ENCODE measurements at places on chromosomes 6 and 20.

GRCh38 chr6:132466952-132467351, 46.0 kb downstream of the STX7 start:
- DNase-seq = no peak

DNA sequence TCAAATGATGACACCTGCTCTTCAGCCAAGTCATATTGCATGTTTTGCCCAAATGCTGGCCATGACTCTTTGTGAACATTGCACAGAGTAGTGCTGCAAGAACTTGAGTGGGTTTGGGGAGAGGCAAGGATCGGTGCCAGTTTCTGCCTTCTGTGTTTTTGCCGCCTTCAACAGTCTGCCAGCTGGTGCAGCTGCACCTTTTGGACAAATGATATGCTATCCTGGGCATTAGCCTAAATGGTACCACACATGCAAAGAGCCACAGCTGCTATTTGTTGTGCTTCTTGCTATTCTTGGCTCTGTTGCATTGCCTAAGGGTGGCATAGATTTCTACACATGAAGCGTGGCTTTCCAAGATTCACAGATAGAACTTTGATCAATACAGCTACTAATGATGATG, 189.0 kb upstream of the CCN2 start:
- DNase-seq = no peak

DNA sequence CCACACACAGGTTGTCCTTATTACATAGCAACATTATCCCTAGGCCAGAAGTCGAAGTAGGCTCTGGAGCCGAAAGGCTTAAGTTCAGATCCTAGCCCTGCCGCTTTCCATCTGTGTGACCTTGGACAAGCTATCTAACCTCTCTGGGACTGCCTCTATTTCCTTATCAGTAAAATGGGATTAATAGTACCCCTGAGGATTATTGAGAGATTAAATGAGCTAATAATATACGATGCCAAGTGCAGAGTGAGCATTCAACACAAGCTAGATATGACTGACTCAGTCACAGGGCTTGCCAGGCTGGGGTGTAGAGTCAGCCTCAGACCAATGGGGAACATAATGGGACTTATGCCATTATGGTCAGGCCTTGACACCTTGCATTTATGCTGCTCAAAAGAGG, 8.9 kb upstream of the SPATA2 start:
- DNase-seq = no peak

- DNase-seq = no peak
These were observed 21.1 kb upstream of the EDN1 start for GRCh38 chr6:12269110-12269509.

DNA sequence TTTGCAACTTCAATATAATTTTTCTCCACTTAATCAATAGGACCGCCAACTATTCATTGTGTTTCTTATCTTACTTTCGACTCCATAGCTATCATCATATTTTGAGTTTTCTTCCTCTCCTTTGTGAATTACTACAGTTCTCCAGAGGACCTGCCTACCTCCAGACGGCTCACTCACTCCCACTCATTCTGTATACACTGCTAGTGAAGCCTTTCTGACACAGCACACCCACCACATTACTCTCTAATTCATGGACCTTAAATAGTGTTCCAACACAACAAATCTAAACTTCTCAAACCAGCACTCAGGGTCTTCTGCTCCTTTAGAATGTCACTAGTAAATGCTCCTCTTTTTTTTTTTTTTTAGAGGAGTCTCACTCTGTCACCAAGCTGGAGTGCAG, 23.8 kb downstream of the FKBP5 start:
- no peak for DNase-seq

DNA sequence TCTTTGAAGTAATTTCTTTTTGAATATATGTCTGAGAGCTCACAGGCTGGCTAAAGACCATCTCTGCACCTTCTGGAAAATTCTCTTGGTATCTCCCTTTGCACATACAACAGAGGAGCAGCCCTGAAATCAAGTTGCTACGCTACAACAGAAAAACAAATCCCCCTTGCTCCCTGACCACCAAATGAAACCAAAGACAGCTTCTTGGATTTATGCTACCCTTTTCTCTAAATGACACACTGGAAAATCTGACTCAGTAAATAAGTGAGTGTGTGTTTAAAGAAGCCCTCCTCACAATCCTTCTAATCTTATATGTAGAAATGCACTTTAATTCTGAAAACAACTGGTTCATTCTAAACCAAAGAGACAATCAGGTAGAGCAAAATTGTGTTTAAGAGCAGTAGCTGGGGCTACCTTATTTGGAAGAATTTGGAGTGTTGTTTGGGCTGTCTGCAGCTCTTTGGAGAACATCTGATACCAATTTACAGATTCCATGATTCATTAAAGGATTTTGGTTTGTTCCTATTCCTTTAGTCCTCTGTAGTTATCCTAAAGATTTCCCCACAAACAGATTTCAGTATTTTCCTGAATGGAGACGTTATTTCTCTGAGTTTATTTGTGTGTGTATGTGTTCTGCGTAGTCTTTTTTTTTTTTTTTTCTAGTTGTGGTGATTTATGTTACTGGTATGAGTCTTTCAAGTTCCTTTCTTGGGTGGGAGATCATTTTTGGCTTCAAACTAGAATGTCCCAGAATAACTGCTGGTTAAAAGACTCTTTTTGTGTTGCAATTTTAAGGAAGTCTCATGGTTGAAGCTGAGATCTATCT, 36.4 kb upstream of the UTRN start:
- DNase-seq = no peak

DNA sequence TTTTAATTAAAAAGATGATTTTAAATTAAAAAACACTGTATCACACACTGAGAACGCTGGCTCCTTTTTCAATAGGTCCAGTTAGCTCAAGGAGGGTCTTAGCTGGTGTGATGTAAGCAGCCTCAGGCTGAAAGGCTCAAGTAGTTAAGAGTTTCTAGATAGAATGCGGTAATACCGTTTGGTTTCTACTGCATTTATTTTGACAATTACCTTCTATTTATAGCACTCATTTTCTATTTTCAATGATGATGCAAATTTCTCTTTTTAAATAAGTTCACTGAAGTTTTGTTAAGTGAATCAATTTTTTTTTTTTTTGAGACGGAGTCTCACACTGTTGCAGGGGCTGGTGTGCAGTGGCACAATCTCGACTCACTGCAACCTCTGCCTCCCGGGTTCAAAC, 87.1 kb downstream of the PREX1 start:
- no peak for DNase-seq

GRCh38 chr20:1952737-1953530, 40.9 kb downstream of the PDYN start:
- DNase-seq = no peak

GRCh38 chr6:105882121-105882803, 203.9 kb upstream of the PRDM1 start:
- no peak for DNase-seq

DNA sequence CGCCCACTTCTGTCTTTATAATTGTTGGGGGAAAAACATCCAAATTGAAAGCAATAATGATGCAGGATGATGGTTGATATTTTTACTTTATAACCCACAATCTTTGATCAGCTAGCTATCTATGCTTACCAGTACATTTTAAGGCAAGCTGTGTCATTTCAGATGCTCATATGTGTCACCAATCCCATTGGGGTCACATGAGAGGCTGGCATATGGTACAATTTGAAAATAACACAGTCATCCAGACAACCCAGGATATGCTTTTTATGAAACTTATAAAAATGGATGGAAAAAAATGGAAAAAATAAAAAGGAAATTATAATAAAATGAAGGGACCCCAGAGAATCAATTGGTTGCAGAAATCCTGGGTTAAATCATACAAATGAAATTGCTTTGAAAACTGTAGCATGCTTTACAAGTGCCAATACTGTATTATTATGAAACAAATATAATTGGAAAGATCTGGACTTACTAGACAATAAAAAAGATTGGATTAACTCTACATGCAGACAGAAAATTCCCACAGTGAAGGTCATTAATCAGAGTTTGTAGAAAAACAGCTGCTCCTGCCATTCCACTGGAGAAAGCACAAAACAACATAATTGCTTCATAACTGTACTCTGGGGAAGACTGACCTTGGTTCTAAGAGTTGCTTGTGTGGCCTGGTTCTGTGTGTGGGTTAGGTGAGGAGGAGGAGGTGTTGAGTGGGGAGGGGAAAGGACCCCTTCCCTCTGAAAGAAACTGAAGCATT, 13.3 kb upstream of the PRIM2 start:
- DNase-seq = no peak

GRCh38 chr20:32777177-32777956, 15.2 kb downstream of the DNMT3B start:
- DNase-seq = no peak

- DNase-seq = no peak
These were observed 36.3 kb upstream of the CMTR1 start for GRCh38 chr6:37396571-37397180.

DNA sequence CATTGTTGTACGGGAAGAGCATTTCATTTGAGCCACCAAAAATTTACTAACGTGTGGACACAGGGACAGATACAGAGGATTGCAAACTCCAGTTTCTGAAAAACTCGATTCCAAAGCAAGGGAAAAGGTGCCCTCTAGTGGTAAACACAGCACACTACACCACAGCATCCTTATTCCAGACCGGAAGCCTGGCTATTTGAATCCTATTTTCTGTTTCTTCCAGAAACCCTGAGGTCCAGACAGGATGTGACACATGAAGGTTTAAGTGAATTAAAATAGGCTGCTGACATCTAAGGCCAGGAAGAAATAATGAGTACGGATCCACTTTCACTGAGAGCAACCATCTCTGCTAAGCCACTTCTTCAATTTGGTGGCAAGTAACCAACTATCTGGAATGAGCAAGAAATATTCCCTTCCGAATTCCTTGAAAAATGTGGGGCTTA, 31.8 kb upstream of the GMPR start:
- DNase-seq = peak; percentile 25

GRCh38 chr20:59977086-59977485, 18.9 kb downstream of the CDH26 start:
- no peak for DNase-seq

DNA sequence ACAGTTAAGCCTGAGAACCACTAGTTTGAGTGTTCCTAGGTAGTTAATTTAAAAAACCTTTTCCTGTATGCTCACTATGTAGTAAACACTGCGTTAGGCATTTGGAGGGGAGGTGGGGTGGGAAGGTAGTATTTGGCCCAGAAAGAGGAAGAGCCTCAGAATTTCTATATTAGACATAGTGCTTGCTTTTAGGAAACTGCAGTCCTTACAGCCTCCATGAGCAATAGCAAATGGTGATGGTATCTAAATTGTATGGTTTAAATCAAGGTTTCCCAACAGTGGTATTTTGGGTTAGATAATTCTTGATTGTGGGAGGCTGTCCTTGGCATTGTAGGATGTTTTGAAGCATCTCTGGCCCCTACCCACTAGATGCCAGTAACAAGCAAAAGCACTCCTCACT, 61.5 kb upstream of the RIPOR2 start:
- DNase-seq = no peak

GRCh38 chr20:19411811-19412210, 199.4 kb downstream of the SLC24A3 start:
- no peak for DNase-seq

DNA sequence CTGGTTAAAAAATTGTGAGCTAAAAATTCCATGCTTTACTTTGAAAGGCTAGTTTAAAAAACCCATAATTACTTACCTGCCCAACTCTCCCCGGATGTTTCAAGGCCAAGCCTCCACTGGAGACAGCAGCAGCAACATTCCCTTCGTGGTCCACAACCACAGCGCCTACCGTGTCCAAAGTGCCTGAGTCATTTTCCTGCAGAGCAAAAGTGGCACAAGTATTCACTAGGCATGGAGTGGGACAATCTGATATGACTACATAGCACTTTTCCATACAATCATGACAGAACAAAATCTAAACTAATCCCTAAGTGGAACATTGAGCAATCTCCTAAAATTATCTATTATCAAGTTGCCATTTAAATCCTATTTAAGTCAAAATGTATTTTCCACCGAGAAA, 104.8 kb downstream of the TASP1 start:
- DNase-seq = no peak

DNA sequence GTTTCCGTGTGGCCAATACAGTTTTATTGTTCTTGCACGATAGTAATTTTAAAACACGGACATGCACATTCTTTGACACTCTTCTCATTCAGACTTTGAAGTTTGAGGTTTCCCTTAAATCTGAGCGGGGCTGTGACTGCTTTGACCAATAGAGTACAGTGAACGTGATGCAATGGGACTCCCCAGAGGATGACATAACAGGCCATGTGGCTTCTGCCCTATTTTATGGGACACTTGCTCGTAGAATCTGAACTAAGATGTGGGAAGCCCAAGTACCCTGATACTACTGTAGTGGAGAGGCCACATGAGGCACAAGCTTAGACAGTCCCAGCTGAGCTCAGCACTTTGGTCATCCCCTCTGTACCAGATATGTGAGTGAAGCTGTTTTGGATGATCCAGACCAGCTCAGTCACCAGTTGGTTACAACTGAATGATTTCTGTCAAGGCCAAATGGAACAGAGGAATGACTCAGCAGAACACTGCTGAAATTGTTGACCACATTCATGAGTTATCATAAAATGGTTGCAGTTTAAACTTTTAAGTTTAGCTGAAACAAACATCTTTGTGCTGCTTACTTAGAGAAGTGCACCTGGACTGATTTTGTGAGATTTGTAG, 279.4 kb downstream of the RFPL4B start:
- no peak for DNase-seq

GRCh38 chr20:34143951-34144350, 31.9 kb upstream of the EIF2S2 start:
- DNase-seq = no peak

- no peak for DNase-seq
These were observed 98.3 kb downstream of the CDH26 start for GRCh38 chr20:60056407-60057122.

- DNase-seq = no peak
These were observed 2.5 kb downstream of the NTSR1 start for GRCh38 chr20:62710886-62711702.

- DNase-seq = no peak
These were observed 830.4 kb downstream of the GRIK2 start for GRCh38 chr6:102223942-102224341.

DNA sequence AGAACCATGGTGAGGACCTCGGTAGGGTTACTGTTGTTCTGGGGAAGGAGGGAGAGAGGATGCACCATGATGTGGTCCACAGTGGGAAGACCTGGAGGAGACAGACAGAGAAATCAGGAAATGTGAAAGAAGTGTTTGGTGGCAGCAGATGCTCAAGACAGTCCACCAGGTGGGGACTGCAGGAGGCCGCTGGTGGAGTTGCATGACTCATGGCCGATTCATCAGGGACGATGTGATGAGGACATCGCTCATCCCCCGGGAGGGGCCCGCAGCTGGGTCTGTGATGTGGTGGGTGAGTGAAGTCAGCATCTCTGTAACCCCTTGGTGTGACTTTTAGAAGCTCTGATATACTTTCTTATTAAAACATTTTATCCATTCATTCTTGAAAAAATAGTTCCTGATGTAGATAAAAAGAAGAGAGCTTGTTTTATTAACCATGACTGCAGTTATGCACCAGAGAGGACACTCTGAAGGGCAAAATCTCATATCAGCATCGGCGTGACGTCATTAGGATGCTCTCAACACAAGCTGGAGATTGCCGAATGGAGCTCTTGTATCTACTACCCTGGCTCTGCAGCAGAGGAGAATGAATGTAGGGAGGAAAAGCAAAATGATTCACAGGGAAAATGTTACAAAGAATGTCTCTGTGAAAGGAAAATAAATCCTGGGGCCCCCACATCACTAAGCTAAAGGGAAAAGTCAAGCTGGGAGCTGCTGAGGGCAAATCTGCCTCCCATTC, 71.2 kb downstream of the RAMACL start:
- DNase-seq = no peak
